ENCODE measurements at places on chromosomes 12 and 14. TPM values are rescaled to one million over a fixed set of nuclear protein-coding genes. Genes with fewer than 3 reads are reported as not detected.

Gene MNAT1
- total RNA-seq = 44.1 TPM

- H3K27ac ChIP-seq = no peak overlapping the region
- peaks cover 1% of the 10 kb centered on the region for H3K36me3 ChIP-seq
- no peak for DNase-seq
- H3K4me3 ChIP-seq = no peak overlapping the region
- no peaks in the 10 kb centered on the region for H3K27me3 ChIP-seq
- peaks cover 20% of the 10 kb centered on the region for H3K4me1 ChIP-seq
Observed at GRCh38 chr14:55094292-55095157, 34.5 kb upstream of the LGALS3 start.

GRCh38 chr12:69644511-69644910 lies 33.8 kb upstream of the LRRC10 start:
- H3K27ac ChIP-seq = no peak overlapping the region
- no peaks in the 10 kb centered on the region for H3K4me1 ChIP-seq
- DNase-seq = no peak
- H3K36me3 ChIP-seq = no peaks in the 10 kb centered on the region

GRCh38 chr12:89225401-89225800 lies 126.9 kb downstream of the DUSP6 start:
- H3K4me1 ChIP-seq = peaks cover 44% of the 10 kb centered on the region
- peak; percentile 89 for DNase-seq
- H3K4me3 ChIP-seq = peak overlapping the region; percentile 55
- H3K36me3 ChIP-seq = no peaks in the 10 kb centered on the region

DNA sequence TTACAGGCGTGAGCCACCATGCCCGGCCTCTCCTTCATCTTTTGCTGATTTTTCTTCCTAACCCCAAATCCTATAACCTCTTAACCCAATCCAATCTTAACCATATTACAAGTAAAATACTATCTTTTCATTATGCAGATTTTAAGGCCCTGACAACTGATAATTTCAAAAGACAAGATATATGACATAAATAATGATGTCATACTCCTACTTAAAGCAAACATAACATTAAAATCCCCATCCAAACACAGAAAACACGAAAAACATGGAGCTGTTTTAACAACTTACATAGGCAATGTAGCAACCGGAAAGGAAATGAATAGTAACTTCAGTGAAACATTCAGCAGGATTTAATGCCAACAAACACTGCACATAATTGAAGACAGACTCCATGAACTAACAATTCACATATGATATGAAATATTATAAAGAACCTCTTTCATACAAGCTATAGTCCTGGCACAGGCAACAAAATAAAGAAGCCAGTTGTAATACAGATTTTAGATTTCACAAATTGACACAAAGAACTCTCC lies 21.5 kb downstream of the USP44 start:
- H3K27me3 ChIP-seq = no peaks in the 10 kb centered on the region
- no peak overlapping the region for H3K27ac ChIP-seq
- H3K36me3 ChIP-seq = peaks cover 16% of the 10 kb centered on the region
- H3K4me3 ChIP-seq = no peak overlapping the region
- peaks cover 13% of the 10 kb centered on the region for H3K4me1 ChIP-seq
- DNase-seq = no peak

DNA sequence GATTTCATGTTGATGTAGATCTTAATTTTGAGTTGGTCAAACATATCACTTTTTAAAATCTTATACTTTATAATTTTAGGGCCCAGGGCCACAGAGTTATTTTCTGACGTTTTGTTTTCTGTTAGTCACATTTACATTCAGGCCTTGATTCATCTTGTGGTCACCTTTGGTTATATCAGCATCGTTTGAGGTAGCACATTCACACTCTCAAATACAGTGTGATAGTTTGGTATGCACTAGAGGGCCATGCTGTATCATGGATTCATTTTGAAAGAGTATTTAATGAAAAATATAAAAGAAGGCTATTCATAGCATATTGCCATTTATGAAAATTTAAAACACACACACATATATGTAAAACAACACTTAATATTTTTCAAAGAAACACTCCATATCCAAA lies 274.6 kb downstream of the RAD51B start:
- H3K27ac ChIP-seq = no peak overlapping the region
- peaks cover 6% of the 10 kb centered on the region for H3K36me3 ChIP-seq
- H3K4me1 ChIP-seq = peaks cover 2% of the 10 kb centered on the region
- H3K27me3 ChIP-seq = no peaks in the 10 kb centered on the region
- DNase-seq = no peak

- DNase-seq = no peak
- no peak overlapping the region for H3K4me3 ChIP-seq
- no peaks in the 10 kb centered on the region for H3K4me1 ChIP-seq
- H3K27ac ChIP-seq = no peak overlapping the region
Observed at GRCh38 chr14:56273155-56273554, 154.9 kb downstream of the PELI2 start.
